ACHN (cell line): ENCODE measurements at places on chromosomes 12 and 14.
A peak's percentile ranks its signal among the peaks of the same experiment; 100 is the strongest.

DNA sequence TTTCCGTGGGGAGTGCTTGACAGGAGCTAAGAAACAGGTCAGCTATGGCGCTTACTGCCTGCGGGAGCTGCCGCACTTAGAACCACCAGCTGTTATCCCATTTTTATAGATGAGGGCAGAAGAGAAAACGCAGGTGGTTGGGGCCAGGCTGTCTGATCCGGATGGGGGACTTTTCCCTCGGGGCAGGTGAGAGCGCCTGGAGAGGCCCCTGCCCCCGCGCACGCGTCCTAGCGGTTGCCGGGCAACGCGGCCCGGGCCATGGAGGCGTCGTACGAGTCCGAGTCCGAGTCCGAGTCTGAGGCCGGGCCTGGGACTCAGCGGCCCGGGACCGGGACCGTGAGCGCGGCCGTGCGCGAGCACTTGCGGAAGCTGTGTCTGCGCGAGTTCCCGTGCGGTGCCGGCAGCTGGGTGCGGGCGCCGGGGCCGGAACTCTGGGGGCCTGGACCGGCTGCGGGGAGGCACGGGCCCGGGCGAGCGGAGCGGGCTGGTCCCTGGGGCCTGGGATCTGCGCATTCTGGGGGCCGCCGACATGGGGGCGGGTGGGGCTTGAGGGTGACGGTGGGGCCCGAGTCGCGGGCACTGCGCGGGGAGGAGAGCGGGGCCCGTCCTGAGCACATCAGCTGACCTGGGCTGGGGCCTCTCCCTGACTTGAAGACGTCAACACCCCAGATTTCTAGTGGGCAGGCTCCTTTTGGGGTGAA is at the start of gene LRRC43:
LRRC43 (plus strand) TSS at position 237 of the 701 bp plus-strand sequence; CDS start at position 259, 22 bp downstream.
- DNase-seq, result no peak

GRCh38 chr12:14621826-14622225 is 54.1 kb upstream of the PLBD1 start:
- DNase-seq, result no peak

DNA sequence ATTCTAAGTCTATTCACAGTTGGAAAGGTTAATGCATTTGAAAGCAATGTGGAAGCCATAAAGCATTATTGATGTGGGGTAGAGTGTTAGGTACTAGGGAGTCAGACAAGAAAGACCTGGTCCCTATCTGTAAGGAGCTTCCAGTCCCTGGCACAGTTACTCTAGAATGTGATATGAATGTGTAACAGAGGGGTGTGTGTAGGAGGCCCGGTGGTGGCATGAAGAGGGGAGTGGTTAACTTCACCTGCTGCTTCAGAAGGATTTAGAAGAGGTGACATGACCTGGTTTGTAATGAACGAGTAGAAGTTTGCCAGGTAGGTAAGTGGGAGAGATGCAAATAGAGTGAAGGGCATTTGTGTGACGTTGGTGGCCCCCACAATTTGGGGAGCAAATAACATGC is 15.1 kb upstream of the GALNT6 start:
- DNase-seq, result no peak

GRCh38 chr14:72420749-72421474 is 473.0 kb downstream of the DPF3 start:
- peak; percentile 66 for DNase-seq

GRCh38 chr14:80117876-80118275 is 93.4 kb downstream of the DIO2 start:
- DNase-seq, result no peak

- DNase-seq, result no peak
These were observed 6.5 kb downstream of the HOXC13 start for GRCh38 chr12:53944907-53945847.

- no peak for DNase-seq
These were observed 60.7 kb upstream of the SAV1 start for GRCh38 chr14:50728836-50729235.

- DNase-seq, result no peak
These were observed 75.9 kb upstream of the ATF7IP start for GRCh38 chr12:14289601-14290000.

- no peak for DNase-seq
These were observed 44.7 kb upstream of the FBRSL1 start for GRCh38 chr12:132444957-132445883.

- no peak for DNase-seq
These were observed 18.8 kb downstream of the KCNC2 start for GRCh38 chr12:75190846-75191245.

GRCh38 chr12:1529862-1530591 is 64.4 kb downstream of the FBXL14 start:
- peak; percentile 47 for DNase-seq

- DNase-seq, result no peak
These were observed 6.7 kb downstream of the RPH3A start for GRCh38 chr12:112798048-112798760.

DNA sequence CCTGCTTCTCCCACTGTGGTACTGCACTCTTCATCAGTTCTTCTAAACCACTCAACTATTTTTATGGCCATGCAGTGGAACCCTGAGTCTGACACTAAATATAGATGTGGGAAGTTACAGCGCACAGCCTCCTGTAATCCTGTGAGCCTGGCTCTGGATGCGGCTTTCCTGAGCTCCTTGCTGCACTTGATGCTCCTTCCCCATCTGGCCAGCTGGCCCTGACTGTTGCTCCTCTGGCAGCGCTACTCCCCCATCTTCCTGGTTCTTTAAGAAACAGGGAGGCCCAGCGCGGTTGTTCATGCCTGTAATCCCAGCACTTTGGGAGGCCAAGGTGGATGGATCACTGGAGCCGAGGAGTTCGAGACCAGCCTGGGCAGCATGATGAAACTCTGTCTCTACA is 24.6 kb downstream of the IQSEC3 start:
- no peak for DNase-seq

DNA sequence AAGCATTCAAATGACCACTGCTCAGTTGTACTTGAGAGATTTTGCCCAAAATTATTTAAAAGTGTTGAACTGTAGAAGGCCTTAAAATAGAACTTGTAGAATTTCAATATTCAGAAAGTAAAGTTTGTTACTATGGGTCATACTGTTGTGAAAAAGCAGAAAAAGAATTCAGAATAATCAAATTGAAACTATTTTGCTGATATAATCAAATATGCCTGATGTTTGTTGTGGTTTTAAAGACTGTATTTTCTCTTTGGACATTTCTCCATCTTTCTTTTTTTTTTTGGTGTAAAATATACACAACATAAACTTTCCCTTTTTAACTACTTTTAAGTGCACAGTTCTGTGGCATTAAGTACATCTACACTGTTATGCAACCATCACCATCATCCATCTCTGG is 374.7 kb downstream of the APAF1 start:
- DNase-seq, result no peak

DNA sequence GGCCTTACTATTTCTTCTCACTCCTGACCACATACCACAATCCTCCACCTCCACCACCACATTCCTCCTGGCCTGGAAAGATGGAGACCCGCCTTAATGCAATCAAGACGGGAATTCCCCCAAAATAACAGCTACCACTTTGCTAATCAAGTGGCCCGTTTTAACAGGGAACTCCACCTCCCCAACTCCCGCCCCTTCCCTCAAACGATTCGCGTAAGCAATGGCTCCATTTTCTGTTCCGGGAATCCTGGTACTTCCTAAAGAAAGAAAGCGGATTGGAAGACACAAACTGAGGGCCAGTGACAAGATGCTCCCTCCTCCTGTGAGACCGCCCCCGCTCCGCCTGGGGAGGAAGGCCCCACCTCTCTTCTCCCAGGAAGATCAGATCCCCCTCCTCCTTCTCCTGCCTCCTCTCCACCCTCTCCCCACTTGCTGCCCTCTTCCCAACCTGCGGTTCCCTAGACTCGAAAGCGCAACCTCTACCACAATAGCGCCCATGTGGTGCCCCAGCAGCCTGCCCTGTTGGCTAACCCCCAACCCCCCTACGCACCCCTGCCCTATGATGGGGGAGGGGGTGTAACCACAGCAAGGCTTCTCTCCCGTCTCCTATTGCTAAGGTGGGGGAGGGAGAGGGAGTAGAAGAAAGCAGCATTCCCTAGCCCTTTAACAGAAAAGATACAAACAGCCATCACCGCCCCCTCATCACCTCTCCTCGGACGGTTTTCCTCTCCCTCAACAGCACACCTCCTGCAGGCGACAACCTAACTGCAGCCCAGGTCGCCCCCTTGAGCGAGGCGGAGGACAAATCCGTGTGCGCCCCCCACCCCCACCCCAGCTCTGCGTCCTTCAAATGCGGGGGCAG is 777 bp downstream of the ARF3 start:
- peak; percentile 100 for DNase-seq

DNA sequence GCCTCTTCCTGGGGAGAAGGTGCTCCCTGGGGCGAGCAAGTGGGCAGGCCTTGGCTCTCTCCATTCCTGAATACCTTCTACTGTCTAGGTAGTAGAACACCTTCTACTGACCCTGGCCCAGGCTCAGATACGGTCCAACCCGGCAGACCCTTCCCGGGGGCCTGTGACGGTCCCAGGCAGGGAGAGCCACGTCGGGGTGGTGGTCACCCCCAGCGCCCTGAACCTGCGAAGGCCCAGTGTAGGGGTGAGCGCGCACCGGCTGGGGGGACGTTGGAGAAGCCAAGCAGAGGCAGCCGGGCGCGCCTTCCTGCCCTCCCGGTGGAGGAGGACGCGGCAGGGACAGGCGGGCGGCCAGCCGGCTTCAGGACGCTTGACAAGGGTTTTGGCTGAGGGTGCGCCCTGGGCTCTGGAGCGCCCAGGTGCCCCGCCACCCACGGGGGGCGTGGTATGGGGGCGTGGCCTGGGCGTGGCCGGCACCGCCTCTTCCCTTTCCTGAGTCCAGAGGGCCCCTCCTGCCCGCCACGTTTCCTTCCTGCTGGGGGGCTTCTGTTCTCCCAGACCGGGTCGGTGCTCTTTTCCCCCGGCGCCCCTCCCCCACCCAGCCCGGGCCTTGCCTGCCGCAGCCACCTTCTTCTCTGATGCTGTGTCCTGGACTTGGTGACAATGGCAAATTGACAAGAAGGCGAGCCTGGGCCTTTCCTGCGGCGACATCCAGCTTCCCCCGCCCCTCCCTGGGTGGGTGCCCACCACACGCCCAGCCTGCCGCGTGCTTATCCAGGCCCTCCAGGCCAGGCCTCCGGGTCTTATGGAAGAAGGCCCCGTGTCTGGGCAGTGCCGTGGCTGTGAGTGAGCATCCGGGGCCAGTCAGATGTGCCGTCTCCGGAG is 24.5 kb upstream of the PPP1R13B start:
- no peak for DNase-seq

DNA sequence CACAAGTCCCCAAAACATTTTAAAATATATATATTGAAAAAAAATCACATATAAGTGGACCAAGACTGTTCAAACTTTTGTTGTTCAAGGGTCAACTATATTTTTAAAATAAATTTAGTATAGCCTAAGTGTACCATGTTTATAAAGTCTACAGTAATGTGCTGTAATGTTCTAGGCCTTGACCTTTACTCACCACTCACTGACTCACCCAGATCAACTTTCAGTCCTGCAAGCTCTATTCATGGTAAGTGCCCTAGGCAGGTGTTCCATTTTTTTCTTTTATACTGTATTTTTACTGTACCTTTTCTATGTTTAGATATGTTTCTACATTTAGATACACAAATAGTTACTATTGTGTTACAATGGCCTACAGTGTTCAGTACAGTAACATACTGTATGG is 23.4 kb upstream of the TMTC1 start:
- DNase-seq, result no peak

GRCh38 chr12:89448526-89448925 is 76.1 kb downstream of the GALNT4 start:
- no peak for DNase-seq

- DNase-seq, result no peak
These were observed 592.4 kb upstream of the SEL1L start for GRCh38 chr14:82126006-82126405.

- DNase-seq, result no peak
These were observed 128.5 kb downstream of the KCNK10 start for GRCh38 chr14:88194531-88194930.

DNA sequence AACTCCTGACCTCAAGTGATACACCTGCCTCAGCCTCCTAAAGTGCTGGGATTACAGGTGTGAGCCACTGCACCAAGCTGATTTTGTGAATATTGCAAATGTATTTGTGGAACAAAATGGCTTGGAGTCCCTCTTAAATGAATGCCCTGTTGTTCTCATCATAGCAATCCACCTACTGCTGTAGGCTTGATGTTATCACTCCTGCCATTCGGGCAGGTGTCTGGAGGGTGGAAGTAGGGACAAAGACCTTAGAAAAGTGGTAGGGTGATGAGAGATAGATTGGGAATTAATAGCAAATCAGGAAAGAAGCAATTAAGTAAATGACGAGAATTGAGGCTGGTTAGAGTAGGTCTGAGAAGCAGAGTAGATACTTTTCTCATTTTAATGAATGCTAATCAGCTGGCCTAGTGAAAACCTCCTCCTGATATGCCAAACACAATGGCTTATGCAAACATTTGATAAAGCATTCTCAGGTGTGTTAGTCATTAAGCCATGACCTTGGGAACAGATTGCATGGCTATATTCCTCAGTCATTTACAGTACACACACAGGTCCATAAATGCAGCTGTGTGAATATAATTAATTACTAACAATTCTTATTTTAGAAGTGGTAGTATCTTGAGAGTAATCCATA is 60.5 kb upstream of the USP44 start:
- DNase-seq, result no peak

DNA sequence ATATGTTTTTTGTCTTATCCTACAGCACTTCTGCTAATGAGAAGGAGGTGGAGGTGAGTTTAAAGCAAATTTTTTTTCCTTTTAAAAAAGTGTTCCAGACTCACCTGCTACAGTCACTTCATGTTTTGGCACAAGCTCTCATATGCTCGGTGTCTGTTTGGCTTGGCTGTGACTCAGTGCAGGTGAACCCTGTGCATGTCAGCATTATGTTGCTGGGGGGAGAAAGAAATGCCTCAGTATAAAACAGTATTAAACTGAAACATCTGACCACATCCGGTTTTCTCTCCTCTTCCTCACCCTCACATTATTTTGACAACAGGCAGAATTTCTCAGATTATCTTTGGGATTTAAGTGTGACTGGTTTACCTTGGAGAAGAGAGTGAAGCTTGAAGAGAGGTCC is 105.2 kb downstream of the DNAI7 start:
- DNase-seq, result no peak

- peak; percentile 51 for DNase-seq
These were observed 4.4 kb upstream of the C1RL start for GRCh38 chr12:7113389-7113871.

DNA sequence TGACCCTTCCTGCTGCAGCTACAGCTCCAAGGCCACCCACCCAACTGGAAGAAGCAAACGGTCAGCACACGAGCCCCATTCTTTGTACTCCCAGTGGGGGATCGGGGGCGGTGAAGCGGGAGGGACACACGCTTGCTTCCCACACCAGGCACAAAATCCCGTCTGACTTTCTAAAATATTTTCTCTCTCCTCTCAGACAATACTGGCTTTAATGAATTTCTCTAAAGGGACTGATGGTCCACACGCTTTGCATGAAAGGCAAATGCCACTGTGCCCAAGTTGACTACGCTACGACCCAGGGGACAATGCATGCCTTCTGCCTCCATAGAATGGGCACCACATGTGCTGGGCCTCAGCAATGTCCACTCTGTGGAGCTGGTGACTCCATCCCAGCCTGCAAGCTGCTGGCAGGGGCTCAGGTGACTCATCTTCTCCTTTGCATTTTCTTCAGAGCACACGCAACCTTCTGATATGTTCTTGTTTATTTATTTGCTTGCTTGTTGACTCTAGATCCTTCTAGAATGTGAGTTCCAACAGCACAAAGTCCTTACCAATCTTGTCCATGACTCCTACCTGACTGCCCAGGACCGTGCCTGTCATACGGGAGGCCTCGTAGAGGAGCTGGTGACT is 15.6 kb downstream of the SYNE3 start:
- DNase-seq, result peak; percentile 25

GRCh38 chr12:53984901-53985691 is at the start of gene HOXC10:
Gene HOXC10 (plus strand): TSS chr12:53985146. CDS start chr12:53985260, 114 bp downstream.
- peak; percentile 99 for DNase-seq

GRCh38 chr14:36408388-36408787 is 88.0 kb upstream of the MBIP start:
- DNase-seq, result no peak
